Non-pigmented ciliary epithelial cell (primary cell): ENCODE measurements at places on chromosomes 11 and 22.

DNA sequence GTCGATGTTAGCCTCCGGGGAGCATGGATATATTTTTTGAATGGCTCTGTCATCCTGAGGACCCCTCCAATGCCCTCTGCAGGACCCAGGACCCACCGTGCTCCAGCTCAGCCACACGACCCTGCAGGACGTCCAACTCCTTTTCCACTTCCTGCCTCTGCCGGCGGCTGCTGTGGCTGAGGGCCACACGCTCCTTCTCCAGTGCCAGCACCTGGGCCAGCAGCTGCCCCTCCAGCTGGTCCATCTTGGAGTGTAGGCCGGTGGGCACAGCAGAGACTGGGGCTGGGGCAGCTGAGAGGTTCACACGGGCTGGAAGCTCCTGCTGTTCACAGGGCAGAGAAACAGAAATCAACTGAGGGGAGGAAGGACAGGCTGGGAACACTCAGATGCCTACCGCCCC is 15.6 kb downstream of the NPTXR start:
- DNase-seq, result no peak

DNA sequence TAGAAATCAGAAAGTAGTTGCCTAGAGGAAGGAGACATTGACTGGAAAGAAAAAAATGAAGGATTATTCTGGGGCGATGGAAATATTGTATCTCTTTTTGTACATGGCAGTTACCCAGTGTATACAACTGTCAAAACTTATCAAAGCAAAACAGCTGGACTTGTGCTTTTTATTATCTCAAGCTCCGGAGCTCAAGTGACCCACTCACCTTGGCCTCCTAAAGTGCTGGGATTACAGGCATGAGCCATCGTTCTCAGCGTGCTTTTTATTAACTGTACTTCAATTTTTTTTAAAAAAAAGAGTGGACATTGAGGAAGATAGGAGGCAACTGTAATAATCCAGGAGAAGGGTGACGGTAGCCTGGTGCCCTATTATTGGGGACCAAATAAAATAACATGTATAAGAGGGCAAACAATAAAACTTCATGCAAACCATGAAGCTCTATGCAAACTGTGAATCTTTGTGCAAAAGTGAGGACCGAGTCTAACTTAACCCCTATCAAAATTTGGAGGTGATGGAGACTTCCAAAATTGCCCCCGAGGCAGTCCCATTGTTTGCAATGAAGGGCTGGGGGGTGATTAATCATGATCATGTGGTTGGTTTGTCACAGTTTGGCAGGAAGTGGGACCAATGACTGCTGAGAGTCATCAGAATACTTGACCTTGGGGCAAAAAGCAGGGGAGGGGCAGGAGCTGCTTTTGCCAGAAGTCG is 23.5 kb downstream of the FZD4 start:
- DNase-seq, result no peak

DNA sequence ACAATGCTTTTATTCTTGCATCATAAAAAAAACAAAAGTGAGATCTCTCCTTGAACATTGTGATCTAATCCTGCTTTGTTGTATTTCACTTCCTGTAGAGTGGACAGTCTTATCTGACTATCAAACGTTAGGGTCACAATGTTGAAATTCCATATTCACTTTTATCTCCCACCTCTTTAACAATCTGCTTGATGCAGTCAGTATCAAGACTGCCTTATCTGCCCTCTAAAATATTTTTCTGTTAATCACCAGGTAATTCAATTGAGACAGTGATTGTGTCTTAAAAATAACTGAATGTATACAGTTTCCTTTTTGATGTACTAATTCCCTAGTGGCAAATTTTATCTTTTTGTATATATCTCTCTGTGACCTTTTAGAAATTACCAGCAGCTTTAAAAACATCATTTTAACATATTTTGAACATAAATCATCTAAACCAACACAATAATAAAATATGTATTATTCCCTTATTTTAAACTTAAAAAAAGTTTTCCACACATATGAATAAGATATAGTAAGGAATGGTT is 143.1 kb upstream of the MPPED2 start:
- no peak for DNase-seq

DNA sequence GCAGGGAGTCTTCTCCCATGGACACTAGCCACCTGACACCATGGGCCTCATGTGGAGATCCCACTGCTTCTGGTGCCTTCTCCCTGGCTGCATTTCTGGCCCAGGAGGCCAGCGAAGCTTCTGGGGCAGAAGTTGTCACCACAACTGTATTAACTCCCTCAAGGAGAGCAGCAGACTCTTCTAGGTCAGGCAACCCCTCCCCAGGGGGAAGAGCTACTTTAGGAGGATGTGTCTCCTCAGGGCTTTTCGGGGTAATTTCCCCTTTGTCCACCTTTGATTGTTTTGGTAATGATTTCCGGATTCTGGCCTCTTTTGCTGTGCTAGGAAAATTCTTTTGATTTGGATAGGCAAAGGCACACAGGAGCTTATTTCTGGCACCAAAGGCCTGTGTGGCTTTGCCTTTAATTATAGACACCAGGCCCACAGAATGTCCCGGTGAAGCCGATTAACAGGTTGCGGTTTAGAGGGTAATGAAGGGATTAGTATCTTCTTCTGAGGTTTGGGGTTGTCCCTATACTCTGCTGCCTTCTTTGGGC is 8.9 kb upstream of the UCP2 start:
- no peak for DNase-seq

- no peak for DNase-seq
Observed at GRCh38 chr11:117130879-117131278, 13.2 kb upstream of the PAFAH1B2 start.

GRCh38 chr11:70528046-70528793 is 129.9 kb downstream of the CTTN start:
- DNase-seq, result no peak

- DNase-seq, result no peak
Observed at GRCh38 chr22:36611241-36611976, 82.4 kb upstream of the EIF3D start.

GRCh38 chr11:69080257-69080995 is 31.7 kb downstream of the TPCN2 start:
- DNase-seq, result no peak

GRCh38 chr11:110410651-110411050 is 19.1 kb upstream of the FDX1 start:
- no peak for DNase-seq

DNA sequence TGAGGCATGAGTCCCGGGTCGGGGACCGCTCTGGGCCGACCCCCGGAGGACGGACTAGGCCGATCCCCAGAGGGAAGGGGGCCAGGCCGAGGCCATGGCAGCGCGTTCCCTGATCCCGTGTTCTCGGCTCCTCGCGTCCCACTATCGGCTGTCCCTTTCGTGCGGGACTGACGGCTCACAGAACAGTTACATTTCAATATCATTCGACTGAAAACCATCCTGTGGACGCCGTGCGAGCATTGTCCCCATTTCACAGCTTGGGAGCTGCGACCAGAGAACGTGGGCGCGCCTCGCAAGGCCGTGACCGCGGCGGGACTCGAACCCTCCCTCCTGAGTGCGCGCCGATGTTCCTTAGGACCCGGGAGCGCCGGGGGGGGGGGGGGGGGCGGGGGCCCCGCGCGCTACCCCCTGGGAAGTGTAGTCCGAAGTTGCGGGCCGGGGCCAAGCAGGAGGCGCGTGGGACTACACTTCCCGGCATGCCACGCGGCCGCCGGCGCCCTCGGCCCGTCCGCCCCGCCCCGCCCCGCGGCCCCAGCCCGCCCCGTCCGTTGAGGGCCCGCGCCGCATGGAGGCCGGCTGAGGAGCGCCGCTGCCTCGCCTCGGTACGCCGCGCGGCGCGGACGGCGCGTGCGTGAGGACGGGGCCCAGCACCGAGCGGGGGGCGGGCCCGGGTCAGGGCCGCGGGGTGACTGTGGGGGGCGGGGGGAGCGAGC is at the start of gene TRABD:
TSS of gene TRABD (plus strand) at position 539 of the 713 bp plus-strand sequence. CDS start 7,148 bp downstream, outside the sequence.
- DNase-seq, result peak; percentile 31

GRCh38 chr11:14041040-14041439 is 78.5 kb downstream of the SPON1 start:
- DNase-seq, result no peak

GRCh38 chr11:92861634-92862033 is 107.8 kb upstream of the MTNR1B start:
- DNase-seq, result no peak
